ENCODE measurements at places on chromosomes 2 and 18.

GRCh38 chr2:234399451-234400246 is 97.2 kb downstream of the ARL4C start:
- DNase-seq: no peak

- no peak for DNase-seq
Measured at GRCh38 chr18:389658-390357, 110.7 kb downstream of the COLEC12 start.

DNA sequence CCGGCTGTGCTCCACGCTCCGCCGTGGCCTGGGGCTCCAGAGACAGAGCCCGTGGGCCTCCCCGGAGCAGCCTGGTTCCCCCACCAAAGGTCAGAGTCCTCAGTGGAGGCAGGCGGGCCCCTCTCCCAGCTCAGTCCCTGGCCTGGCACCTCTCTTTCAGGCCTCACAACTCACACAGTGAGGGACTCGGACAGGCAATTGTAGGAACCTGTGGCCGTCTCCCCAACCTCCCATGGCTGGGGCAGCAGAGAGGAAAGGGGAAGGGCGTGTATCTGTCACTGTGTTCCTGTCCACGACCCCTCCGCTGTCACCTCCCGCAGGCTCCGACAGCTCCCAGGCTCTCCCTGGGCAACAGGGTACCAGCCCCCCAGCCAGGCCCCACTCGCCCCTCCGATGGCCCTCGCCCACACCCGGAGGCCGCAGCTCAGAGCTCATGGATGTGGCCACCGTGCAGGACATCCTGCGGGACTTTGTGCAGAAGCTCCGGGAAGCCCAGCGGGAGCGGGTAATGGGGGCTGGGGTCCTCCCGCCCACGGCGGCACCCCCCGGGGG is 32.4 kb upstream of the SNED1 start:
- no peak for DNase-seq

GRCh38 chr18:2337552-2338141 is 233.7 kb downstream of the METTL4 start:
- DNase-seq: no peak

DNA sequence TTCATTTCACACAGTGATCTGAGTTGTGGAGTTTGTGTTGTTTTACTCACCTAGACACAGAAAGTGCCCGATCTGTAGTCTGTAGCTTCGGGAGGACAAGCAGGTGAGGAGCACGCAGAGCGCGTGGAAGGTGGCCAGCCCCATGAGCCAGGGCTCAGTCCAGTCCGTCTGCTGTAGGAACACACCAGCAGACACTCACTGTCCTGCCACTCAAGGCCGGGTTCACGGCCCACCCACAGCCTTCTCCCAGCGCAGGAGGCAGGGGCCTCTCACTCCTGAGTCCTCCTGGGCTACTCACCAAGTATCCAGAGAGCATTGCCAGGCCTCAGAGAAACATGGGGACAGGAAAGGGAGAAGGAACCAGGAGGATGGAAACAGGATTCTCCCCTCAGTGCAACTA is 1.7 kb downstream of the TMEM18 start:
- DNase-seq: no peak

- DNase-seq: peak; percentile 9
Measured at GRCh38 chr2:28821295-28821958, 10.8 kb downstream of the SPDYA start.

DNA sequence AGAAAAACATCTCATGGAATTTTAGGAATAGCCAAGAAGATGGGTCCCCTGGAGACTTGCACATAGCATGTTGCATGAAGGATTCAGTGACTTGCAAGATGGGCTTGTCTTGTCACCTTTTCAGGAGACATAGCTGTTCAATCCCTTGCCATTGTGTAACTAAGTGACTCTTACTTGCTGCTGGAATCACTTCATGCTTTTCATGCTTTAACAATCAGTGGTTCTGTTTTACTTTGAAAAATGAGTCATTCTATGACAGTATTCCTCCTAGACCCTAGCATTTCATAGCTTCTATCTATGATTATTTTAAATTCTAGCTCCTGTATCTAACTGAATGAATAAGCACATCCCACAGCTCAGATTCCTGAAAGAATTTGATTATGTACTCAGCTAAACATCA is 2.8 kb downstream of the KYNU start:
- no peak for DNase-seq

DNA sequence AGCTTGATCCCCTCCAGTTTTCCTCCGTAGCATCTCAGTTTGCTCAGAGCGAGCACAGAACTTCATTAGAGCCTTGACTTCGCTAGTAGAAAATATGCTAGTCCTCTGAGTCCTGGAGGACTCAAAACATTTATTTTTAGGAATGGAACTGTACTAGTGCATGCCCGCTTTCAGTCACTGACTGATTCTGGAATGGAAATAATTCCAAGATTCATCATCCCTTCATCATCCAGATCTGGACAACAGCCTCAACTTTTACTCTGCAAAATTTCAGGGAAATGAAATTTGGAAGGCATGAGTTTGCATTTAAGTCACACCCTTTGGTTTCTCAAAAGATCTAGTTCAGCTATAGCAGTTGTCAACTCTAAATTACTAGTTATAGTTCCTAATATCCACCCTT is 304.6 kb downstream of the XIRP2 start:
- no peak for DNase-seq

DNA sequence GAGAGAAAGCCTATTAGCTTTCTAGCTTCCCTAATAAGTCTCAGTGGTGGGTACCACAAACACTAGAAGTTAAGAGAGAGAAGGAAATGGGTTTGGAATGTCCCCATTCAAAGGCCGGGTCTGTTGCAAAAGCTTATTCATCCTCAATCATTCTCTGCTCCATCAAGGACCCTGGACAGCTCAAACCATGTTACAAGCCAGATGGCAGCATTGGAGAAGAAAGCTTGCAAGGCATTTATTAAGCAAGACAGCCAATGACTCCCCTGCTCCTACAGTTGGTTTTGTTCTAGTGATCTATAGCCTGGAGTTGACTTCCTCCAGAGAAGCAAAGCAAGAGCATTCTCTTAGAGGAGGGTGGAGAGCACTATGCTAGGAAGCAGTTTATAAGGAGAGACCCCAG is 86.9 kb upstream of the LMAN1 start:
- DNase-seq: no peak

- no peak for DNase-seq
Measured at GRCh38 chr2:84906108-84906899, 848 bp downstream of the TMSB10 start.

GRCh38 chr2:105446501-105446900 is 47.6 kb upstream of the FHL2 start:
- DNase-seq: no peak
